ENCODE measurements at places on chromosomes 7 and 10. TPM values are rescaled to one million over a fixed set of nuclear protein-coding genes. Genes with fewer than 3 reads are reported as not detected.

The OPN4 gene
- not detected for total RNA-seq

The LRIT1 gene
- not detected for total RNA-seq

The GNAI1 gene
- total RNA-seq = 32.4 TPM

The SYT15B gene
- 2.1 TPM for total RNA-seq

The NPC1L1 gene
- 0.08 TPM for total RNA-seq

The PSD gene
- 0.20 TPM for total RNA-seq

The AP5Z1 gene
- 42.2 TPM for total RNA-seq
